Mammary microvascular endothelial cell (primary cell): ENCODE measurements at places on chromosomes 12 and 14. TPM values are rescaled to one million over a fixed set of nuclear protein-coding genes. Genes with fewer than 3 reads are reported as not detected.

The RDH11 gene
- total RNA-seq = 65.0 and 65.8 TPM in 2 replicates

The LYZ gene
- not detected in 2 replicates for total RNA-seq

The POP5 gene
- 29.0 and 36.6 TPM in 2 replicates for total RNA-seq

The GCH1 gene
- total RNA-seq = 12.8 and 13.9 TPM in 2 replicates

The EFCAB11 gene
- total RNA-seq = 4.1 and 10.8 TPM in 2 replicates

The KRT8 gene
- total RNA-seq = 13.9 and 14.4 TPM in 2 replicates

The SLC38A1 gene
- total RNA-seq = 93.6 and 102 TPM in 2 replicates
